ENCODE measurements at places on chromosomes 7 and 10. TPM values are rescaled to one million over a fixed set of nuclear protein-coding genes. Genes with fewer than 3 reads are reported as not detected.

The CFTR gene
- total RNA-seq = 0.10 TPM

The SEC24C gene
- 51.4 TPM for total RNA-seq

DNA sequence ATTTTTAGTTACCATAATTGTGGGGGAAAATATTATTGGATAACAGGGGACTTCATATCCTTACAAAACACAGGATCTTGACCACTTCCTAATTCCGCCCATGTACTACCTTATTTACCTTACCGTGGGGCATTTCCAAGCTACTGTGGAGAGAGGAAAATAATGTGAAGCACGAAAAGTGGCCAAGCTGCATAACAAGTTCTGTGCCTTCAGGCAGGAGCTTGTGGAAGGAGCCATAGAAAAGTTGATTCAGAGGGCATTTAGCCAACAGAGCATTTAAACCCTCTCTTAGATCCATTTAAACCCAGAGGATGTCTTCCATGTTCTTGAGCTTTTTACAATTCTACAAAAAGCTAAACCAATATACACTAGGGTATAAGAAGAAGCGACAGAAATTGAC lies 41.6 kb downstream of the DNAJB9 start:
- no peak for DNase-seq

DNA sequence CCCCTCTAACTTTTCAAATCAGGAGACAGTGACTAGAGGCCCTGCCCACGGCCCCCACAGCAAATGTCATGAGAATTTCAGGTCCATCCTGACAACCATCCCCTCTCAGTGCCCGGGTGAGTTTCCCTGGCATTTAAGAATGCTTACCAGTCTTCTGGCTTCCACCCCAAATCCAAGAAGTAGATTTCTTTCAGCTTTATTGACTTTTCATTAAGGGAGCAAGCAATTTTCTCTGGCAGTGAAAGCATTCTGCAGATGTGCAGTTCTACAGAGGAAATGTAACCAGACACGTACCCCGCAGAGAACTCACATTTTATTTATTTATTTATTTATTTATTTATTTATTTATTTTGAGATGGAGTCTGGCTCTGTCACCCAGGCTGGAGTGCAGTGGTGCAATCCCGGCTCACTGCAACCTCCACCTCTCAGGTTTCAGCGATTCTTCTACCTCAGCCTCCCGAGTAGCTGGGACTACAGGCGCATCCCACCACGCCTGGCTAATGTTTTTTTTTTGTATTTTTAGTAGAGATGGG lies 120.9 kb upstream of the KCTD7 start:
- DNase-seq = no peak

Data from posterior vena cava (tissue), 2 donors.